Lower leg skin (tissue), 4 donors: ENCODE measurements at places on chromosomes 12 and 14. TPM values are rescaled to one million over a fixed set of nuclear protein-coding genes. Genes with fewer than 3 reads are reported as not detected.
A peak's percentile ranks its signal among the peaks of the same experiment; 100 is the strongest.

- no peak for DNase-seq
Observed at GRCh38 chr14:89918721-89919120, 35.8 kb downstream of the EFCAB11 start.

- peak; percentile 92 for DNase-seq
Observed at GRCh38 chr12:46266869-46267574, 1.8 kb downstream of the SLC38A1 start.

DNA sequence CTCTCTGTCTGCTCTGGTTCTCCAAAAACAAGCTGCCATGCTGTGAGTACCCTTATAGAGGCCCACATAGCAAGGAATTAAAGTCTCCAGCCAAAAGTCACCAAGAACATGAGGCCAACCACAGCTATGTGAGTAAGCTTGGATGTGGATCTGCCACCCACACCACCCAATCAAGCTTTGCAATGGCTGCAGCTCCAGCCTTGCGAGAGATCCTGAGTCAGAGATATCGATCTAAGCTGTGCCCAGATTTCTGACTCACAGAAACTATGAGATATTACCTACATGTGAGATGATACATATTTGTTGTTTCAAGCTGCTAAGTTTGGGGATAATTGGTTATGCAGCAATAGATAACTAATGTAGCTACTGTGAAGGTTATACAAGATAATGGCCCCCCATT is 15.5 kb upstream of the TMEM233 start:
- no peak for DNase-seq

DNA sequence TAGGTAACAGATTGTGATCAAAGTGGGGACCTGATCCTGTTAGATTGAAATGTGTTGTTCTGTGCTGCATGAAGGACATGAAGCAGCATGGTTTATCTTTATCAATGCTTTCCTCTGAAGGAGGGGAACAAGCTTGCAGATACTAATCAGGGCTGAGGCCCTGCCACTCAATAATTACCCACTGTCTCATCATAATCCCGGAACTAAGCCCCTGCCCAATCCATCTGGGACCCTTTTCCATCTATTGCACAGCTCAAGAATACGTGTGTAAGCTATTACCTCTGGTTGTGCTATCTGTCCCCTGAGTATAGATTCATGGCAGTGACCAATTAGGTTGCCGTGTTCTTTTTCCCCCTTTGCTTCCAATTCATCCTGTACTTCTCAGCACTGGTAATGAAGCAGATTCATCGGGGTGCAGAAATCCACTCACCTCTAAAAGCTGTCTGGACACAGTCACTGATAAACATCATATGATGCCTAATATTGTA is 67.8 kb downstream of the OTX2 start:
- no peak for DNase-seq

DNA sequence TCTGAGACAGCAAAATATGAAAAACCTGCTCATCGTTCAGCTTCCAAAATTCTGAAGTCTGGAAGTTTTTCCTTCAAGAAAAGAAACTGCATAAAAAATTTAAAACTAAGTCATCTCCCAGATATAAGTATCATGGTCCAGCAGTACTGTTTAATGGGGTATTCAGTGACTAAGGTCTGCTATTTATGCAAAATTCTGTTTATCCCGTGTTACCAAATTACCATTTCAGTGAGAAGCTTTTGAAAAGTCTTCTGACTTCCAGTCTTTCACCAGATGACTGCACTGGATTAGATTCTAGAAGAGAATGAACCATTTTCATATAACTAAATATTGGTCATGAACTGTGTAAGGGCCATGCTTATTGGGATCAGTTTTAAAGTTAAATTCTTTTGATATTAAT is 67.9 kb downstream of the TMEM260 start:
- no peak for DNase-seq

DNA sequence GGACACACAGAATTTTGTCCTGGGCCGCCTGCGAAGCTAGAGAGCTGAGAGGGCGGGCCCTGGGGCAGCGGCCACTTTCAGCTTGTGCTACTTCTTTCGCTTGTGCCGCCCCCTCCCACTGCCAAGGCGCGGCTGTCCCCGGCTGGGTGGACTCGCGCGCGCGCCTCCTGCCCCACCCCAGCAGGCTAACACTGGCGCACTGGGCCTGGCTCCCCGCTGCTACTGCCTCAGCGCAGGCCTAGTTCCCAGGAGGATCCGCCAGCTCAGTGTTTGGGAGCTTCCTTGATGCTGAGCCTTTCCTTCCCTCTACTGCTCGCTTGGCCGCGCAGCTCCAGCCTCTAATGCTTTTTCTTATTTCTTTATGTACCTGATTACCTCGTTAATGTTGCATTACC is 27.4 kb upstream of the METAP2 start:
- DNase-seq: no peak

DNA sequence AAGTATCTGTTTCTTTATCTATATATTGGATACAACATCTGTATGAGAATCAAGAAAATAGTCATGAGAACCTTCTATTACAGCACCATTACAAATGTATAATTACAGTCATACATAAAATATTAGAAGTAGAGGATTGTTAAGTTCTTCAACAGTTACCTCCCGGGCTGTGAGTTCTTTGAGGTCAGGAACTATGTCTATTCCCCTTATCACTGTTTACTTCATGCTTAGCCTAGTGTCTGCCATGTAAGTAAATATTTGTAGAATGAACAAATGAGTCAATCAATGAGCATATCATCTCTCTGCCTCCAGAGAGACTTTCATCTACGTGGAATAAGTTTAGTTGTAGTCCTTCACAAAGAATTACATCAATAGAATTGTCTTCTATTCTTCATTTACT is 47.2 kb downstream of the PUS7L start:
- DNase-seq: no peak

Gene ABCD2
- total RNA-seq: 0.08 TPM

- DNase-seq: peak; percentile 97
Observed at GRCh38 chr14:54805445-54806322, 96.9 kb downstream of the GCH1 start.

Gene GARIN6
- not detected for total RNA-seq
